ENCODE measurements at places on chromosomes 2 and 18. TPM values are rescaled to one million over a fixed set of nuclear protein-coding genes. Genes with fewer than 3 reads are reported as not detected.
A peak's percentile ranks its signal among the peaks of the same experiment; 100 is the strongest.

NT5C1B gene
- not detected for total RNA-seq

GRCh38 chr2:46801731-46802664 is 113.6 kb downstream of the MCFD2 start:
- DNase-seq: no peak
- H3K4me3 ChIP-seq: no peak overlapping the region
- no peaks in the 10 kb centered on the region for H3K36me3 ChIP-seq
- H3K27me3 ChIP-seq: no peaks in the 10 kb centered on the region
- no peaks in the 10 kb centered on the region for H3K4me1 ChIP-seq

SLC14A1 gene
- not detected for total RNA-seq

KCTD1 gene
- 10.4 TPM for total RNA-seq

- H3K4me1 ChIP-seq: peaks cover 2% of the 10 kb centered on the region
- H3K27ac ChIP-seq: no peak overlapping the region
- H3K27me3 ChIP-seq: no peaks in the 10 kb centered on the region
- DNase-seq: no peak
Observed at GRCh38 chr18:72687736-72688135, 143.6 kb upstream of the CBLN2 start.

GRCh38 chr2:64114912-64115277 is 29.3 kb downstream of the PELI1 start:
- H3K4me1 ChIP-seq: no peaks in the 10 kb centered on the region
- no peak overlapping the region for H3K27ac ChIP-seq
- H3K36me3 ChIP-seq: no peaks in the 10 kb centered on the region
- H3K27me3 ChIP-seq: no peaks in the 10 kb centered on the region
- no peak for DNase-seq

POTEE gene
- total RNA-seq: 1.2 TPM

ATP6V1B1 gene
- not detected for total RNA-seq

- H3K36me3 ChIP-seq: peaks cover 10% of the 10 kb centered on the region
- H3K27ac ChIP-seq: no peak overlapping the region
- no peaks in the 10 kb centered on the region for H3K4me1 ChIP-seq
Observed at GRCh38 chr2:128311755-128312341, 6.8 kb downstream of the HS6ST1 start.

GRCh38 chr2:99811544-99811943 is 321.7 kb upstream of the REV1 start:
- no peaks in the 10 kb centered on the region for H3K36me3 ChIP-seq
- no peaks in the 10 kb centered on the region for H3K4me1 ChIP-seq
- no peak overlapping the region for H3K4me3 ChIP-seq
- no peak for DNase-seq
- no peaks in the 10 kb centered on the region for H3K27me3 ChIP-seq
- H3K27ac ChIP-seq: no peak overlapping the region

GPR55 gene
- total RNA-seq: not detected

GRCh38 chr2:226756131-226756530 is 43.5 kb downstream of the IRS1 start:
- H3K27me3 ChIP-seq: no peaks in the 10 kb centered on the region
- no peak overlapping the region for H3K27ac ChIP-seq
- no peak for DNase-seq
- H3K4me3 ChIP-seq: no peak overlapping the region
- H3K4me1 ChIP-seq: peaks cover 2% of the 10 kb centered on the region

- no peak overlapping the region for H3K4me3 ChIP-seq
- no peak for DNase-seq
- H3K27me3 ChIP-seq: no peaks in the 10 kb centered on the region
Observed at GRCh38 chr2:204931562-204931961, 386.3 kb downstream of the PARD3B start.

- DNase-seq: no peak
- H3K4me1 ChIP-seq: no peaks in the 10 kb centered on the region
- H3K4me3 ChIP-seq: no peak overlapping the region
- H3K27me3 ChIP-seq: no peaks in the 10 kb centered on the region
Observed at GRCh38 chr2:199309411-199309810, 148.3 kb downstream of the SATB2 start.

- no peak overlapping the region for H3K27ac ChIP-seq
- peaks cover 2% of the 10 kb centered on the region for H3K36me3 ChIP-seq
- H3K4me1 ChIP-seq: no peaks in the 10 kb centered on the region
- no peak for DNase-seq
- H3K4me3 ChIP-seq: no peak overlapping the region
- H3K27me3 ChIP-seq: no peaks in the 10 kb centered on the region
Observed at GRCh38 chr2:8607606-8608005, 74.2 kb upstream of the ID2 start.

DNA sequence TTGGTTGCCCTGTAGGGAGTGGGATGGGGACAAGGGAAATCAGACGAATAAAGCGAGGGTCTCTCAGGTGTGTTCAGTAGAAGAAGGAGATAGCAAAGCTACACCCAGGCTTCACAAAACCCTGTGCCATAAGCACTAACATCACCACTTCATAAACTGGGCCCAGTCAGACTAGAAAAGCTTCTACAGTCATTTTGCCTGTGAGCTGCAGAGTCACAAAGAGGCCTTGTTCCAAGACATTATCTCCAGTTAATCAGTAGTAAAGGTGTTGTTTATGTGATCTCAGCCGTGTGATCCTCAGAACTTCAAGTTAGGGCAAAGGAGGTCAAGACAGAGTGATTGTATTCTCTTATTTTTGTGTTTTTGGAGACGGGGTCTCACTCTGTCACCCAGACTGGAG is 148.0 kb downstream of the GALR1 start:
- no peaks in the 10 kb centered on the region for H3K27me3 ChIP-seq
- no peaks in the 10 kb centered on the region for H3K36me3 ChIP-seq
- no peaks in the 10 kb centered on the region for H3K4me1 ChIP-seq
- no peak for DNase-seq

SCTR gene
- total RNA-seq: not detected

- no peak overlapping the region for H3K27ac ChIP-seq
- H3K4me1 ChIP-seq: no peaks in the 10 kb centered on the region
- H3K36me3 ChIP-seq: peaks cover 3% of the 10 kb centered on the region
- DNase-seq: no peak
- H3K27me3 ChIP-seq: no peaks in the 10 kb centered on the region
- H3K4me3 ChIP-seq: no peak overlapping the region
Observed at GRCh38 chr2:32457814-32458213, 101.0 kb downstream of the BIRC6 start.

DNA sequence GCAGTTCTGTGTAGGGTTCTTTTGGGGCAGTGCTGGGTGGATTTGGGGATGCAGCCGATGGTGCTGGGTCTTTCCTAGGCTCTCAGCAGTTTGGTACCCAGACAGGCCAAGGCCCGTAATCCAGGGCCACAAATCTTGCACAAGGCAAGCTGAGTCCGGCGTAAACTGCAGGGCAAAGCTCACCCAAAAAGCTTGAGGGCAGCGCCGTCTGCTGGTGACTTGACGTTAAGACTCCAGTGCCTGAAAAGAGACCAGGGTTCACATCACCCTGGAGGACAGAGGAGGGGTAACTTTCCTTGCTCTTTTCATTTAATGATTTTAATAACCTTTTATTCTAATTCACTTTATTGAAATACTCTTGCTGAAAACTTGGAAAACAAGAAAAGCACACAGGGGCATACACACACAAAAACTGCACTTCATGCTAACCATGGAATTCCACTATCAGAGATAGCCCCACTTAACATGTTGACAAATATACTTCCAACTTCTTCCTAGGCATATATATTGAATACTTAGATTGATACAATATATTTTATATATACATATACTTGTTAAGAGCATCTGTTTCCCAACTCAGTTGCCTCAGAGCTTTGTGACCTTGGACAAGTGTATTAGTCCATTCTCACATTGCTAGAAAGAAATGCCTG is 38.9 kb downstream of the CNGA3 start:
- H3K36me3 ChIP-seq: no peaks in the 10 kb centered on the region
- H3K27me3 ChIP-seq: no peaks in the 10 kb centered on the region
- peak; percentile 83 for DNase-seq
- H3K27ac ChIP-seq: no peak overlapping the region

DNA sequence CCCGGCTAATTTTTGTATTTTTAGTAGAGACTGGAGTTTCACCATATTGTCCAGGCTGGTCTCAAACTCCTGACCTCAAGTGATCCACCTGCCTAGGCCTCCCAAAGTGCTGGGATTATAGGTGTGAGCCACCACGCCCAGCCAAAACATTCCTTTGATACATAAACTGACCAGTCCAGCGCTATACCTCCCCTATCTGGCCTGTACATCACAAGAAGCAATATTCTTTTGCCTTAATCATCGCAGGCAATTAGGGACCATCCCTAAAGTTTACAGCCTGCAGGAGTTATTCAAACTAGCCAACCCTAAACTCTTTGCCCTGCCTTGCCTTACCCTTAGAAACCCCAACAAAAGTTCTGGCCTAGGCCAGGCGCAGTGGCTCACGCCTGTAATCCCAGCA is 6.8 kb upstream of the PPM1G start:
- no peaks in the 10 kb centered on the region for H3K36me3 ChIP-seq
- H3K27me3 ChIP-seq: no peaks in the 10 kb centered on the region
- no peak overlapping the region for H3K4me3 ChIP-seq
- no peaks in the 10 kb centered on the region for H3K4me1 ChIP-seq

- no peak for DNase-seq
- no peak overlapping the region for H3K4me3 ChIP-seq
- H3K27ac ChIP-seq: no peak overlapping the region
- H3K4me1 ChIP-seq: no peaks in the 10 kb centered on the region
- no peaks in the 10 kb centered on the region for H3K27me3 ChIP-seq
Observed at GRCh38 chr2:33451825-33452224, 24.6 kb upstream of the RASGRP3 start.

DNA sequence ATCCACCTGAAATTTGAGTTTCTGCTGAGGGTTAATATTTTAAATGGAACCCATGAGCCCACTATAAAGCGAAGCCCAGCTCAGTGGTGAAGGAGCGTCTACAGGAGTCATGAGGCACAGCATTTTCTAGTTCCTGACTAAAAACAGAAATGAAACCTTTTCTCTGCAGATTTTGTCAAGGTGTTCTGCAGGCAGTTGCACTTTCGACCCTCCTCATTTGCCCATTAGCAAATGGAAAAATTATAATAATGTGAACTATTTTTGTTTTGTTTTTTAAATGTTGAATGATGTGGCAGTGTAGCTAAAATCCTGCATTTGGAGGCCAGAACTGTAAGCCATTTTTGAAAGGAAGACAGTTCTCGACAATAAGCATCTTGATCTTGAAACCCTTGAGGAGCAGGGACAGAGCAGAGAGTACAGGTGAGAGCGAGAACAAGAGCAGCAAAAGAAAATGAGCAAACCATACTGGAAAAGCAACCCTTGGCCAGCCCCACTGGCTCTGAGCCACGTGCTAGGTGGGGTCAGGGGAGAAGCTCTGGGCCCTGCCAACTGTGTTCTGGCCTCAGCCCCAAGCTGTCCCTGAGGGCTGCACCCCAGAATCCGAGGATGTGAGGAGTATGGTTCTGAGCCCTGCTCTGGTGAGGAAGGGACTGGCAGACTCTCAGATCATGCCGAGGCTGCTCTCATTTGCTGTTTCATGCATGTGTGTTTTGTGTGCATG is 26.4 kb upstream of the COPS8 start:
- H3K27ac ChIP-seq: no peak overlapping the region
- no peaks in the 10 kb centered on the region for H3K4me1 ChIP-seq
- no peak overlapping the region for H3K4me3 ChIP-seq
- H3K36me3 ChIP-seq: no peaks in the 10 kb centered on the region
- H3K27me3 ChIP-seq: no peaks in the 10 kb centered on the region

GRCh38 chr2:66334237-66335029 is 100.5 kb upstream of the MEIS1 start:
- no peaks in the 10 kb centered on the region for H3K36me3 ChIP-seq
- peak; percentile 45 for DNase-seq
- H3K4me1 ChIP-seq: no peaks in the 10 kb centered on the region
